ENCODE measurements at places on chromosomes 1 and 21.

DNA sequence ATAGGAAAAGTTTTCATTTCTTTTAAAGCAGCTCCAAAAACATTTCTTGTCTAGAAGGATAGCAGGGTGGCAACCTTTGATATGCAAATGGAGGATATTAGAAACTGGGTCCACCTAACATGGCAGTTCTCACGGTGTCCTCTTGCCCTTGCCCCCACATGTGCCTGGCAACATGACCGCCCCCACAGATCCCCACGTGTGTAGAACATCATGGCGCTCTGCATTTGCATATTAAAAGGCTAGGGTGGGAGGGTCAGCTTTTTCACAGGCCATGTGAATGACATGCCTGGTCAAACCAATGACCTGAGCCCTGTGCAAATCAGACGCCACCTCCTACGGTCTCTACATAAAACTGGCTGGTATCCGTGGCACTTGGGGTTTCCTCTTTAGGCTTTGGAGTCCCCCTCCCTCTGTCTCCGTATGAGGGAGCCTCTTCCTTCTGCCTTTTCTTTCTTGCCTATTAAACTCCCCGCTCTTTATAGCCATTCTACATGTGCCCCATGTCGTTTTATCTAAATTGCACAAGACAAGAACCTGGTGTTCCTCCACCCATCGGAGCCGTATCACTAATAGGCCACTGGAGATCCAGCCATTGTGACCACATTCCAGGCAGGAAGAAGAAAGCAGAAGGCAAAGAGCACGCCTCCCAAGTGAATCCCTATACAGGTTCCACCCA lies 71.3 kb downstream of the WDR4 start:
- DNase-seq: no peak

DNA sequence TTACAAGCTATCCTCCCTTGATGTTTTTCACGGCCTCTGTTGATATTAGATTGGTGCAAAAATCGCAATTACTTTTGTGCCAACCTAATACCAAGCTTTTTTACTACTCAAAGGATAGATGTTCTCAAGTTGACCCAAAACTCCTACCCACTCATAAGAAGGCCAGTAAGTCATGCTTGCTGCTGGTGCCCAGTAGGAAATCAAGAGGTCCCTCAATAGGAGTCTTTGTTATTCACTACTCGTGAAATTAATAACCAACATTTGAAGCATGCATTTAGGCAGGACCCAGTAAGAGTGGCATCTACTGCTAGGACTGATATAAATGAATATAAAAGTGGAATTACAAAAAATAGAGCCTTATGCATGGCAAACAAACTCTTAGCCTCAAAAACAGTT lies 52.6 kb downstream of the APP start:
- DNase-seq: no peak

DNA sequence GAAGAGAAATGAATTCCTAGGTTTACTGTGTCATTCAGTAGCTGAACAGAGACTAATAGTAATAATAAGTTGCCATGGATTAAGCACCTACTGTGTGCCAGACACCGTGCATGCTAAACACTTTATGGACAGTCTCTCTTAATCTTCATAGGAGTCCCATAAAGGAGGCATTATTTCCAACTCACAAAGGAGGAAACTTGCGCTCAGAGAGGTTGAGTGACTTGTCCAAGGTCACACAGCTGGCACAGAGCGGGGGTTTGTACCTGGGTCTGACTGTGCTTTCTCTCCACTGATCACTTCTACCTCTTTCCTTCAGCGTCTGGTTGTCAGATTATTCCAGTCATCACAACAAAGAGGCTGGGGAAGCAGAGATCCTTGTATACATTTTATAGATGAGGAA lies 91.3 kb downstream of the KIRREL1 start:
- DNase-seq: no peak

DNA sequence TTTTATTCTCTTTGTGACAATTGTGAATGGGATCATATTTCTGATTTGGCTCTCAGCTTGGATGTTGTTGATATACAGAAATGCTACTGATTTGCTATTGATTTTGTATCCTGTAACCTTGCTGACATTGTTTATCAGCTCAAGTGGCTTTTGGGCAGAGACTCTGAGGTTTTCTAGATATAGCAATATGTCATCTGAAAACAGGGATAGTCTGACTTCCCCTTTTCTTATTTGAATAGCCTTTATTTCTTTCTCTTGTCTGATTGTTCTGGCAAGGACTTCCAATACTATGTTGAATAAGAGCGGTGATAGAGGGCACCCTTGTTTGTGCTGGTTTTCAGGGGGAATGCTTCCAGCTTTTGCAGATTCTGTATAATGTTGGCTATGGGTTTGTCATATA lies 150.8 kb downstream of the FASLG start:
- DNase-seq: no peak

DNA sequence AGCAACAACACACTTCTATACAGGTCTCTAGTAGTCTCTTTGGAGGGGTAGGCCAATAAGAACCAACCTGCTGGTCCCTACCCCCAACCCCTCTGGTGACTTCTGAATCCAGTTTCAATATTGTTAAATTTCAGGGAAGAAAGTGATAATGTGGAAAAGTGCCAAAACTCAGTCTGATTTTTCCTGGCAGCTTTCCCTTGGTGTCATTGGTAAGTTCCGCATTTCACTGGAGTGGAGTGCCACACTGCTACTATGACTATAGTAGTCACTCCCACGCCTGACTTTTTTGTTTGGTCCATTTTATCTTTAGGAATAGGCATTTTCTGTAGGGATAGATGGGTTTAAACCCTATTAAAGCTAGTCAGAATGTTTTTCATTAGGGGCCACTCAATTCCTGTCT lies 5.7 kb upstream of the ARID1A start:
- no peak for DNase-seq

DNA sequence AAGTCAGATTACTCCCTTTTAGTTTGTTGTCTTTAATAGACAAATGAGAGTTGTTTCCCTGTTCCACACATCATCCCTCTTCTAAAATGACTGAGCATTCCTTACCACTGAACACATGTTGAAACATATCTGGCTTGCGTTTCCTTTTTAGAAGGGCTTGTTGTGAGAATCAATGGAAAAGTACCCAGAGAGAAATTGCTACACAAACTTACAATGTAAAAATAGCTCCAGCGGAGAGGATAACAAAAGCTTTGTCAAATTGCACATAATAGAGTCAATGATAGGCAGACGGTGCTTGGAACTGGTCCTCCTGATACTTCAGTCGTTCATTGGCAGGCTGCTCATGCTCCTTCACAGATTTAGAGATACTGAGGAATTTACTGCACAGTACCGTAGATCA lies 123.9 kb downstream of the CYYR1 start:
- DNase-seq: peak; percentile 72

- DNase-seq: no peak
Observed at GRCh38 chr1:9733160-9733789, 81.7 kb downstream of the PIK3CD start.

DNA sequence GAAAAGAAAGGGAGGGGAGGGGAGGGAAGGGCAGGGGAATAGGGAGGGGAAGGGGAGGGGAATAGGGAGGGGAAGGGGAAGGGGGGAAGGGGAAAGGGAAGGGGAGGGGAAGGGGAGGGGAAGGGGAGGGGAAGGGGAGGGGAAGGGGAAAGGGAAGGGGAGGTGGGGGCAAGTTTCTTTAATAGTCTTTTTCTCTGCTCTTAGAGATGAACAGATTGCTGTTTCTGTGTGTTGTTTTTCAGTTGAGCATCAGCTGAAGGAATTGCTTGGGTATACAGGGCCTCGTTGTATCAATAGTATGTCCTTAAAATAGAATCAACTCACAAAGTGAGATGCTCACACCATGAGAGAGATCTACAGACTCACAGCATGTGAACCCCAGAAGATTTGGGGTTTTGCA lies 44.8 kb upstream of the SOD1 start:
- DNase-seq: no peak

DNA sequence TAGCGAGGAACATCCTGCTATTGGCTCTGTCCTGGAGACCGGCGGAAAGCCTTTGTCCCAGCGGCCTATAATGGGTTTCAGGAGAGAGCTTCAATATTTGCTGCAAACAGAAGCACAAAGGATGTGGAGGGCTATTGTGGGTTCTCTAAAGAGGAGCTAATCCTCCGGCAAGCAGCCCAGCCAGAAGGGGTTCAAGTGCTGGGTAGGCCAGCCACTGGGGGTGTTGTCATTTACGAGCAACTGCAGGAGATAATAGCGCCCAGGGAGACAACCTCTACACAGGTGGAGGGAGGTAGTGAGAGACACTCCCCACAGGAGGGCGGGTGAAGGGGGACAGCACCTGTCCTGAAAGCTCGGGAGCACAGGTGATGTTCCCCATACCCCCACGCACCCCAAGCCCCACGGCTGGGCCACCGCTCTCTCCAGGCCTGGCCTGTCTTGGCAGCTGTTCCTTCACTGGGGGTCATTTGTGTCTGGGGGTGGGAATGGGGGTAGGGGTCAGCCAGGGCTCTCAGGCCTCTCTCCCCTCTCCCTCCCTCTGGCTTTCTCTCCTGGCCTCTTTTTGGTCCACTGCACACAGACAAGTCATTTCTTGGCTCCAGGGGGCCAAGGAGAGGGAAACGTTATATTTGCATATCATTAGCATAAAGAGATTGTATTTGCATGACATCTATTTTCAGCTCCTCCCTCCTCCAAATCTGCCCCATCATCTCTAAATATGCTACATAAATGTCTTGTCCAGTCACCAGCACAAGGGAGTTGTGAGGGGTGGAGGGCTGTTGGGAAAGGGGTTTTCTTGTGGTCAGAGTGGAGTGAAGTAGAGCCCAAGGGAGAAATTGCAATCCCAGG lies 22.0 kb upstream of the SLC26A9 start:
- no peak for DNase-seq

DNA sequence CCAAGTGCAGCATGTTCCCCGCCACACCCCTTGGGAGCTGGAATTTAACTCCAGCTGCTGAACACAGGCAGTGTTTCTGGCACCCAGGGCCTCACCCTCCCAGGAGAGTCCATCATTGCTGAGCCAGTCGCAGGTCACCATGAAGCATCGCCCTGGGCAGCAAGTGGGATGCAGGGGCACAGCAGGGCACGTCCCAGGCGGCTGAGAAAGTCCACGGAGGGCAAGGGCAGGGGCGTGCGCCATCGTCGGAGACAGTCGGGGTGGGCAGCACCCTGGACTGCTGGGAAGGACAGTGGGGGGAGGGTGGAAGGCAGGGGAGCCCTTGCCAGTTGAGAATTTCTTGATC lies 69.2 kb upstream of the PDE9A start:
- DNase-seq: no peak

DNA sequence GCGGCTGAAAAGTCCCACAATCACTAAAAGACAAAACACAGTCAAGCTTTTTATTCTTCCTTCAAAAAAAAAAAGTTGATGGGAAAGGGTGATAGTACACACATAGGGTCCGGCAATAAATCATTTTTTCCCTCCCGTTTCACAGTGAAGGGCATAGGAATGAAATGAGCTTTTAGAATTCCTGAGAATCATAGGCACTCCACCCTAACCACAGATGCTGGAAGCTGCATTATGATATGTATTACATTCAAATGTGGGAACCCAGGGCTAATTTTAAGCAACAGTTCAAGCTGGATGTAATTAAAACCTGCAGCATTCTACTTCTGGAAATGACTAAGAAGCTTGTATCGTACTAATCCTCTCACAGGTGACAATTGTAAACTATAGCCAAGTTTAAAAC lies 75.7 kb upstream of the KCNJ15 start:
- peak; percentile 60 for DNase-seq

DNA sequence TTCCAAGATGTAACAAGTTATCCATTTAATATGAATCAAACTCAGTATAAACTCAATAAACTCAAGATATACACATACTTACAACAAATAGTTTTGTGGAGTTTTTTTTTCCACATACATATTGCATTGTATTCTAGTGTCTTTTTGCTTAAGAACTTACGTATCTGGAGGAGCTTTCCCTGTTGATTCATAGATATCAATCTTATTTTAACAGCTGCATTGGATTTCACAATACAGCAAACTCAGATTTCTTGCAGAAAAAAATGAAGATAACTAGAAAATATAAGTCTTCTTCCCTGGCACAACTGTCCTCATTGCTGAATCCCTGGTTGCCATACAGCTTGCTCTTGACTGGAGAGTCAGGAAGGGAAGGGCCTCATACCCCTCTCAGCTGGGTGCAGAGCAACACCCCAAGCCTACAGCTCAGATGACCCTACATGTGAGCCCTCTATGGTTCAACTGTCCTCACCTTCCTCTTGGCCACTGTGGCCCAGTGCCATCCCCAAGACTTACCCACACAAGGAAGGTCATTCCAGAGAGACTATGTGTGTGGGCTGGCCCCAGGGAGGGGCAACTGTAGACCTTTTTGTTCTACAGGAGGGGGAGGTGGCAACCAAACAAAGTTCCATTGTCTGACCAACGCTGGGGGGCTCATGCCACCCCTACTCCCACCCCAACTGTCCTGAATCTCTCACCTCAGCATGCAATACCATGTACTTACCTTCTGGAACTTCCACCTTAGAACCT lies 1.7 kb downstream of the MPZ start:
- DNase-seq: peak; percentile 13

GRCh38 chr21:24023402-24023801 lies 1583.9 kb downstream of the MRPL39 start:
- no peak for DNase-seq

DNA sequence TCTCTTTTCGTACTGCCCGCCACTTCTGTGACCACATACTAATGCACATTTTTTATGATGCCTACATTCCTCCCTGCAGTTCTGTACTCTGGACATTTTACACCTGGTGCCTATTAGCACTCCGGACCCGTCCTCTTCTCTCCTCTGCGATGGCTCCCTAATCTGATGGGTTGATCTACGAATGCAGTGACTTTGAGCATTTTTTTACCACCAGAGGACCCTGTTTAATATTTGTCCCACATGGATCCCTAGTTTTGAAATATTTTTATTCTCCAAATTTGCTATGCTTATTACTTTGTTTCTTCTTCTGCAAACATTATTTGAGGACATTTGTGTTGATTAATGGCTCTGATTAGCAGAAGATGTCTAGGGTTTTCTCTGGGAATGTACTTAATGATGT lies 5.2 kb downstream of the PPFIA4 start:
- DNase-seq: peak; percentile 9

- DNase-seq: no peak
Observed at GRCh38 chr1:205924460-205924790, 18.8 kb downstream of the SLC26A9 start.

DNA sequence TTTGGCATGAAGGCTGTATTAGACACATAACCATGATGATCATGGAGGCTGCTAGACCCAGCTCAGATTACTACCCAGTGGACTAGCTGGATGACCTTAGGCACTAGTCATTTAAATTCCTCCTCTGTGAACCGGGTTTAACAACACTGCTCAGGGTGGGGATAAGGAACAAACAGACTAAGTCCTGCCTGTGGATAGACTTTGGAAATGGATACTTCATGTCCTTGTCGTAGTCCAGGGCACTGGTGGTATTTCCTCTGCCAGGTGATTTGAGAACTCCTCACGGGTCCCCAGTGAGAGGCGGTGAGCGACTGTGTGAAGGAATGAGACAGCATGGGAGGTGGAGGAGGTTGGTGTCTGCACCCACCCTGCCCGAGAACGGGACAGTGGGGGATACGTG lies 72.9 kb upstream of the SELENON start:
- no peak for DNase-seq

GRCh38 chr1:46774297-46774696 lies 24.5 kb upstream of the CYP4B1 start:
- no peak for DNase-seq

GRCh38 chr1:112877750-112878149 lies 78.2 kb downstream of the SLC16A1 start:
- no peak for DNase-seq

Data from fibroblast of villous mesenchyme (primary cell).